Skin of body (tissue), 3 donors: ENCODE measurements at places on chromosomes 16 and 17. TPM values are rescaled to one million over a fixed set of nuclear protein-coding genes. Genes with fewer than 3 reads are reported as not detected.

C17orf100 gene
- total RNA-seq, result 0.89 TPM

HOXB6 gene
- total RNA-seq, result 2.9 TPM

DNA sequence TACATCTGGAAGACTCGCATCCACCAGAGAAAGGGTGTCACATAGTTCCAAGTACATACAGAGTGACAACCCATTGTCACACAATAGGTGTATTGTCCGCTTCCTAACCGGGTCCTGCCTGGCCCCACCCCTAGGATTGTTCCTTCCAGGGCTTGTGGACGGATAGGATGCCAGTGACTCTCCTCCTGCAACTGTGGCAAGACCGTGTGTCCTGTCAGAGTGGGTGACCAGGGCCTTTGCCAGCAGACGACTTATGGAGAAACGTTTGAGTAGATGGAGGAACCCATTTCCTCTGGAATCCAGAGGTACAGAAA is 258.4 kb downstream of the CPPED1 start:
- DNase-seq, result no peak

- DNase-seq, result no peak
Measured at GRCh38 chr17:1029196-1029921, 32.4 kb downstream of the TIMM22 start.

DNA sequence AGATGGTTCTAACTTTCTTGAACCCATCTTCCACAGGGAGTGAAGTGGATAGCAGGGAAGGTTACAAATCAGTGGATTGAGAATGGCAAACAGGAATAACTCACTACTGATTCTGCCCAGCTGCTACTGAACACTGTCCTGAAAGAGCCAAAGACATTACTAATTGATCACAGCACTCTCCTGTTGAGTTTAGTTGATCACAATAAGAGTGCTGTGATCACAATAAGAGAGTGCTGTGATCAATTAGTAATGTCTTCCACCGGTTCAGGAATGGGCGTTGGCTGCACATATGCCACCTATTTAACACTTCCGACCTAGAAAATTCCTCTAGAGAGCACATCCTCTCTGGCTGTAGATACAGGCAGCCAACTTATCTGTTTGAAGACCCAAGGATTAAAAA is 11.4 kb downstream of the CFAP97D1 start:
- DNase-seq, result no peak

GRCh38 chr17:78022425-78022824 is 63.9 kb downstream of the TNRC6C start:
- no peak for DNase-seq

GRCh38 chr17:27647765-27648164 is 16.8 kb downstream of the LGALS9 start:
- no peak for DNase-seq

DNA sequence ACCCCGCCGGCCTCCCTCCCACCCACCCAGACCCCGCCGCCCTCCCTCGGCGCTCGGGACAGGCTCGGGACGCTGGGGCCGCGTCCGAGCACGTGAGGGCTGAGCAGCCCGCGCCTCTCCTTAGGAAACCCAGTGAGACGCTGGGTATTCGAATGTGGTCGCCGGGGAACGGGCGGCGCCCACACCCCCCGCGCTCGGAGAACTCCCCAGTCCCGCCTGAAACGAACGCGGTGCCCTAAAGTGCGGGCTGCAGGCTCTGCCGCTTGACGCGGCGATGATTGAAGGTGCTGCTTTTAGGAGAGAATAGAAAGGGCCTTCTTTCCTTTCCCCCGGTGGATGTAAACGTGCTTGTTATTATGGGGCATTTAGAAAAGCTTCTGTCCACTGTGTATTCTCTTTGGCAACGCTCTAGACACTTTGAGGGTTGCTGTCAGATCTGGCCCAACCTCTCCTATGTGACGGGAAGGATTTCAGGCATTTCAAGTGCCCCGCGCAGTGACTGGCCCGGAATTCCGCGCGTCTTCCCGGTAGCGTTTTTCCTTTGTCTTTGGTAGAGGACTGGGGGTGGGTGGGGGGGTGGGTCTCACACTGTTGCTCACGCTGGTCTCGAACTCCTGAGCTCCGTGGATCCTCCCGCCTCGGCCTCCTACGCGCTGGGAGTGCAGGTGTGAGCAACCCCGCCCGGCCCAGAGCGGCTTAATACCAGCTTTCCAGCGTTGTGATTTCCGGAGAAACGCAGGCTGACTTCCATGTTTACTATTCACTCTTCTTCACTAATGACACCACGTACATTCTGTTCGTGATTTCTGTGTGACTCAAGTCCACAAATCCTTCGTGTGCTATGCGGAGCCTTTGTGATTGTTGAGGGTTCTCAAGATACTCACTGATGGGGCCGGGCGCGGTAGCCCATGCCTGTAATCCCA is 21.8 kb upstream of the FOXK2 start:
- no peak for DNase-seq
